ENCODE measurements at places on chromosomes 2 and 18.

DNA sequence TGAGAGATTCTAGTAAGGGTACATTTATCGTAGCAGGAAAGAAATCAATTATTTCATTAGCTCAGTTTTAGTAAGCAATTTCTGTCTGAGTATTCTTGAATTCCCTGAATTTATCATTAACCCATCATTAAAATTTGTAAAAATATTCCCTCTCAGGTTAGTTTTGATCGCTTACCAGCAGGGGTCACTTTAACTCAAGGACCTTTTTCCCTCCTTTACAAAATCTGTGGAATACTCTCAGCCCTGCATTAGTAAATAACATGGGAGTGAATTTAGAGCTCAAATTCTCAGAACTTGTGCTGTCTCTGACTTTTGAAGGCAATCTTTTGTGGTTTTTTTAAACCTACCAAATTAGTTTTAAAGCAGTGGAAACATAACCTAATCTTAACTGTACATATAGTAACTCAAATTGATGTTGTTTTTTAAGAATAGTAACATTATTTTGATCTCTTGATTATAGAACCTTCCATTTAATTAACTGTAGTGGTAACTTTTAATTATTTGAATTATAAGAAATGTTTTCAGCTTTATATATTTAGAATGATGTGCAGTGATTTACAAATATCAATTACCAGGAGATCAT, 97.2 kb downstream of the AGPS start:
- no peak for DNase-seq

GRCh38 chr2:127542231-127542630, 6.7 kb downstream of the MYO7B start:
- DNase-seq, result no peak

GRCh38 chr2:10912076-10912731, 470 bp downstream of the KCNF1 start:
- DNase-seq, result no peak

DNA sequence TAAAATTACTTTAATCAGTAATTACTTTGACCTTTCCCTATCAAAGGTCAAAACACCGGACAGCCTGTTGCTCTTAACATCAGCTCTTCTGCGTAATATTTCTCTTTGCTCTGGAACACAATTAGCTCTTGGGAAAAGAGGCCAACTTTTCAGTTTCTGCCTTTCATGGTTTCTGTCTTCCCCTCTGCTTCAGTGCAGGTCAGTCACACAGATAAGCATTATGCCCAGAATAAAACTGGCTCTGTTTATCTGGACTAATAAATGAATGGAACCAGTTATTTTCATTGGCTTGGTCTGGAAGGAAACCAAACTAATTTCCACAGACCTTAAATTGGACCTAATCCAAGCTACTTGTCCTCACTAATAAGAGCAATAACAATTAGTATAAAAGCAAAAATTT, 26.2 kb upstream of the GALNT3 start:
- no peak for DNase-seq

DNA sequence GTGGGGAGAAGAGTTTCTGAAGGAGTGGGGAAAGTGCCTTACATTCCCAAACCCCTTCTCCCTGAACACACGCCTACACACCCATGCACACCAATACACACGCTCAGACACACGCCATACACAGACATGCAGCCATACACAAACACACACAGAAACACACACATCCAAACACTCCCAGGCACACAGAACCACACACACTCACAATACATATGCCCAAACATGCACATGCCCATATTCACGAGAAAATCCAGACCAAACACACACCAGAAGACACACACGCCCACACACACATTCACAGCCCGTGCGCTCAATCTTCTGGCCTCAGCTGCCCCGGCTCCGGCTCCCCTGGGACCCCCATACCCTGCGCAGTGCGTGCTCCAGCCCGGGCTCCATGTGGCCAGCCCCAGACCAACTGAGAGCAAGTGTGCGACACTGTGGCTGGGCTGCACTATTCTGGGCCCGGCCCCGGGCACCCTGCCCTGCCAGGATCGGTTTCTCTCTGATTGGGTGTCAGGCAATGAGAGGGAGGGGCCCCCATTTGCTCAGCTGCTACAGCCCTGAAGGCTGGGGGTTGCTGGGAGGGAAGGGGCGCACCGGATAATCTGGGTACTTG, at the start of gene PRKAG3:
TSS of gene PRKAG3 (minus strand) at position 426 of the 613 bp plus-strand sequence.
- no peak for DNase-seq

- no peak for DNase-seq
These were observed 144.7 kb downstream of the PHLPP1 start for GRCh38 chr18:62860062-62860461.
